ENCODE measurements at places on chromosomes 2 and 18.

GRCh38 chr2:219664944-219665343, 37.5 kb downstream of the SLC4A3 start:
- DNase-seq: no peak

DNA sequence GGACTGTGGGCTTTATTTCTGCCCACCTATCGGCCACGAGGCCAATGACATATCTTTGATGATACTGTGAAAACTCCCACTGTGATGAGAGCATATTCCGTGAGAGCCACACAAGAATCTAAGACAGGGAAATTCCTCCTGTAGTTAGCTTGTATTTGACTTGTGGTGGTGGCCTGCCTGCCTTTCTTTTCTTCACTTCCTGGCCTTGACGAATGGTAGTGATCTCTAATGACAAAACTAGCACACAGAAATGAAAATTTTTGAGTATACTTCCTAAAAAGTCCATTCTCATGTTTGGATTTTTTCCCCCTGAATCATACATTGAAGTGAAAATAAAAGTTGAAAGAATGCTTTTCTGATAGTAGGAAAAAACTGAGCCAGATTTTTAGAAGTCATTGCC, 94.4 kb downstream of the MGAT5 start:
- DNase-seq: no peak

GRCh38 chr2:239303711-239304532, 96.9 kb downstream of the HDAC4 start:
- no peak for DNase-seq

DNA sequence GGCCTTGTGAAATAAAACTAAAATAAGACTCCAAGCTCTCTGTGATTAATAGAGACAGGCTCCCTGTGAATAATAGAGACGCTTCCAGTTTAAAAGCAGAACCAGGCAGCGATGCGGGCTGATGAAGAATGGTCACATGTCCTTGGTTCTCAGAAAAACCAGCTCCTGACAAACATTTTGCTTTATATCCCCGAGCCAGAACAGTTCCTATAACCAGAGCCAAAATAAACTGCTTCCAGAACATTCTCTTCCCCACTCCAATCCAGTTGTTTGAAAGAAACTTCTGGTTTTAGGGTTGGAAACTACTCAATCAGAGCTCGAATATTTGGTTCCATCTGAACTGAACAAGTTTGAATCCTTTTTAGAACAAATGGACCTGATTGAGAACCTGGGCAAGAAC, 213.7 kb downstream of the TSN start:
- no peak for DNase-seq

DNA sequence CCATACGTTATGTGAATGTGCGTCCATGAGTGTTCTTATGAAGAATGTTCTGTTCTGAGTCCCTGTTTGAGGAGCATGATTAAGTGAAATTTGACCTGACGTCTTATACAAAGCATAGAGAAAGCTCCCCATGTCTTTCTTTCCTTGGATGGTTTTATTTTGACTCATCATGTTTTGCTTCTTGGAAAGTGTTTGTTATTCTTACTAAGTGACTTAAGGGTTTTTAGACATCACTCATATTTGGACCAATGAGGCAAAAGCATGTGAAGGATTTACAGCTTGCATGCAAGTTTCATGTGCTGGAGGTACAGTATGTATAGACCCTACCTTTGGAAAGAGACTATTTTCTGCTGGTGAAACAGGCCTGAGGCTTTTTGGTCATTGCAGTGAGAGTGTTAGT, 33.5 kb upstream of the ZEB2 start:
- no peak for DNase-seq

DNA sequence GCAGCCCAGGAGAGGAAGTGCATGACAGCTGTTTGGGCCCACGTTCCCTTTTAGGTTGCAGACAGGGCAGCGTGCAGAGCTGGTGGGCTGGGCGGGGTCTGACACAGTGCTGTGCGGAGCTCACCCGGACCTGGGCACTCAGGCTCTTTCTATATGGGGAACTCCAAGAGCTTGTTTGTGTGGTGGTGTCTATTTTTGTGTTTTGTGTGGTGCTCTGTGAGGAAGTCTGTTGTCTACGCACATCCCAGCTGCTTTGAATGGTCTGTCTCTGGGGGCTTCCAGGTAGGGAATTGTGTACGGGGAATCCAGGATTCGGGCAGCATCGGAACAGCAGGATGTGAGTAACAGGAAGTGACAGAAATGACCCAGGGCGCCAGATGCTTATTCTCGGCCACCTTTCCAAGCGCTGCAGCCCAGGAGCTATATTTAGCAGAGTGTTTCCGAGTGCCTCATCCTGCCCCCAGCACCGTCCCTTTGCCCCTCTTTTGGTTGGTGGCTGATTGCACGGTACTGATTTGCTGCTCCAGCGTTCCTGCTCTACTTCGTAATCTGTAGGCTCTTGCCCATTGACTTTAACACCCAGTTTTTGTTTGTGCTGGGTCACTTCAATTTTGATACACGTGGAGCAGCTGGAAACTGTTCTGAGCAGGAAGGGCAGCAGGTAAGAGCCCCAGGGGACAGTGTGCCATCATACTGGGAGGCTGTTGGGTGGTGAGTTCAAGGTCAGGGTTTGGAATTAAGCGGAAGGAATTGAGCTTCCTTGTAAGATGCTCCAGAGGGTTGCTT, 64.7 kb downstream of the DGKD start:
- no peak for DNase-seq

- no peak for DNase-seq
Measured at GRCh38 chr2:30847329-30847728, 40.1 kb upstream of the CAPN13 start.

GRCh38 chr2:49318531-49318930, 164.2 kb upstream of the FSHR start:
- DNase-seq: no peak

- no peak for DNase-seq
Measured at GRCh38 chr2:173862612-173863217, 102.5 kb downstream of the SP3 start.

GRCh38 chr2:24768601-24769000, 24.6 kb downstream of the PTRHD1 start:
- DNase-seq: no peak

DNA sequence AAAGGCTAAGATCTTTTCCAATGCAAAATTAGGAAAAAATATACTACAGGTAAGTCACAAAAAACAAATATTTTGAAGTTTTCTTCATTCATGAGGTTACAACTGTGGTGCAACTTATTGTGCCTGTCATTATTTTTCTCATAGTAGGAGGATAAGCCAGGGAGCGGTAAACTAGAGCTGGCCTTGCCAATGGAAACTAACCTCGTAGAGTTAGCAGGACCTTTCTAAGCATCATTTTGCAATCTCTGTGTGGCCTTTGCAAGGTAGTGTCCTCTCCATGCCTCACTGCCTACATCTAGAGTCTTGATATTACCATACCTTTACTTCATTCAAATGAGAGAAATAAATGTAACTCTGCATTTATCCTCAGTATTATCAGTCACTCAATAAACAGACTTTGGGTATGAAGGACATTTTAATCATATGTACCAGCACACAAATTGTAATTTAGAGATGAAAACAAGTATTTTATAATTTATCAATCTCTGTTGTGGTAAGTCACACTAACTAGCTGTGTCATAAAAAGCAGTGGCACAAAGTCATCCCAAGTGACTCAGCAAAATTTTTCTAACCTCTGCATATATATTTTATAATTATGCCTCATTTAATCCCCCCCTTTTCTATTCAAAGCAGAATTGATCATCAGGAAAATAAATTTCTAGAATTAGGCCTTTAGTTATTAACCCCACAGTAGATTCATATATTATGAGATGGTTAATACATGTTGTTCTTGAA, 47.0 kb downstream of the LANCL1 start:
- no peak for DNase-seq

GRCh38 chr18:78868330-78869316, 111.0 kb upstream of the SALL3 start:
- DNase-seq: no peak

- DNase-seq: no peak
Measured at GRCh38 chr2:121903037-121903689, 147.7 kb downstream of the TSN start.

DNA sequence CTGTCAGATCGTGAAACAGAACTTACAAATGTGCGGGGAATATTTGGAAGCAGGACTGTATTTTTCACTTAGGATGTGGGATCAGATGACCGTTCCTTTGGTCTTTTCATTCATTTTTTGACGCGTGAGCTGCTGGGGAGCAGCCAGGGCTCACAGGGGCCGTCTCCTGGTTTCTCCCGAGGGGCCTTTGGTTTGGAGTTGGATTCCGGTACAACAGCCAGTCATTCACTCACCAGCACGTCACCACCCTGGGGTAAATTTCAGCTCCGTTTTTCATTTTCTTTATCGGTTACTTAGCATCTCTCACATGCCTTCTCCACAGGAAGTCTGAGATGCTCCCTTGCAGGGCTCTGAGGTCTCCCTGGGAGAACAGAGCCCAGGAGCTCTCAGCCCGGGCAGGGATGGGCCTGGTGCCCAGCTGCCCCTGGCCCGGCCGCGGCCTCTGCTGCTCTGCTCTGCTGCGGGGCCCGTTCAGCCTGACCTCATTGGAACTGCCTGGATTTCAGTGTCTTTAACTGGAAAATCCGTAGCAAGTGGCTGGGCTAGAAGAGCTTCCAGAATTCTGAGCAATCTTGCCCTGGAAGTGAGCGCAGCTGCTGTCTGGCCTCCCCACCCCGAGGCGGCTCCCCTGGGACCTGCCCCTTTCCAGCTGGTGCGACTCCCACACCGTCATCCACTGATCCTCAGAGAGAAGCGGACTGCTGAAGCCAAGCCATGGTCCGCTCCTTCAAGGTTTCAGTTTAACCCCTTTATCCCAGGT, 335.6 kb downstream of the EIPR1 start:
- DNase-seq: no peak

- DNase-seq: no peak
Measured at GRCh38 chr2:238061315-238062202, 758 bp downstream of the SCLY start.

- DNase-seq: no peak
Measured at GRCh38 chr2:195646424-195646823, 10.6 kb upstream of the SLC39A10 start.

DNA sequence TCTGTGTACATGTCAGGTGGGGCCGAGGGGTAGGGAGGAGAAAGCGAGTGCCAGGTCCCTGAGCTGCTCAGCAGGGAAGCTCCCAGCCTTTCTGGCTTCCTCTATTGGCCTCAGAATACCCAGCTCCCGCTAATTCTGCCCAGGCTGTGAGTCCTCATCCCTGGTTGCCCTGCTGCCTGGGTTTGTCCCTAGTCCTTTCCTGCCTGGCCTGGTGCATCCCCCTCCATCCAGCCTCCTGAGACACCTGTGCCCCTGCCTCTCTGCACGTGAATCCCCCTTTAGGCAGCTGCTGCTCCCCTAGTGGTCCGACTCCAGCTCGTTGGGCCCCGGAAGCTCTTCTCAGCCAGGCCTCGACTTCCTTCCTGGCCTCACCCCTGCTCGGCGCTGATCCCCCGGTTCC, 54.6 kb downstream of the INHBB start:
- no peak for DNase-seq

DNA sequence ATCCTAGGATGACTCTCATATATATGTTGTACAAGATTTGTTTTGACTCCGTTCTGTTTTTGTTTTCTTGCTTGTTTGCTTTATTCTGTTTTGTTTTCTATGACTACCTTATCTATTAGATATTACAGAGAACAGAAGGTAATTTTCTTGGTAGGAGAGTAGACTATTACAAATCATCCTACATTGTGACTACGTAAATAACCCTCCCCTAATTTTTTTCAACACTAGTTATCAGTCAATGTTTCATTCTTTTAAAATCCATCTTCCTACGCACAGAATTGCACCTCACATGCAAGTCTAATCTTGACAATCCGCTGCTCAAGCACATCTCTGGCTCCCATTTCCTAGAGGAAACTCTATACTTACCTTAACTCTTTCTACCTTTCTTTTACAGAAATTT, 792.3 kb upstream of the PIK3C3 start:
- DNase-seq: no peak

DNA sequence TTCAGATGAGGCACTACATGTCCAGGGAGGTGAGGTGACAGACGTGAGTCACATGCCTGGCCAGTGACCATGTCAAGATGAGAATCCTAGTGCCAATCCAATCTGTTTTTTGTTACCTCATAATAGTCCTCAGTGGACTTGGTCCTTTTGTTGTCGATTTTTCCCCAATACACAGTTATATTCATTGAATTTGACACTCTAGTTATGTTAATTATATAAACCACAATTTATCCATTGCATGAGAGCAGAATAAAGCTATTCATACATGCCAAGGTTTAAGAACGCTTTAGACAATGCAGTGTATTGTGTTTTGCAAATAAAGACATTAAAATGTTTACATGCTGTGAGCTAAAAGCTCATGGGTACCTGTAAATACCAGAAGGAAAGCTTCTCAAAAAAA, 21.6 kb upstream of the TMEFF2 start:
- no peak for DNase-seq

DNA sequence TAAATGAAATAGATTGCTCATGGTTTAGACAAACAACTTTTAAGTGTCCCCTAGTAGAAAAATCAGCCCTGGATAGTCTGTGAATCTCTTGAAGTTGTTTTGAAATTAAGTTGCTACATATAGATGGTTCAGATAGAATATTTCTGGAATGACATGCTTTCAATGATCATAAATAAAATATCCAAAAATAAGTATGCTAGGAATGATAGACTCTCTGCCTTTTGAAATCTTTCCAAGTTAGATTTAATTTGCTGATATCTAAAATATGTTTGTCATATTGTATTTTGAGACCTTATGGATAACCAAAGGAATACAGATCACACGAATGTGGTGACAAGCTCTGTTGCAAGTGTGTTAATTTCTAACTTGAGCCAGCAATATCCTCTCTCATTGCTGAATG, 488.7 kb downstream of the THSD7B start:
- DNase-seq: no peak

DNA sequence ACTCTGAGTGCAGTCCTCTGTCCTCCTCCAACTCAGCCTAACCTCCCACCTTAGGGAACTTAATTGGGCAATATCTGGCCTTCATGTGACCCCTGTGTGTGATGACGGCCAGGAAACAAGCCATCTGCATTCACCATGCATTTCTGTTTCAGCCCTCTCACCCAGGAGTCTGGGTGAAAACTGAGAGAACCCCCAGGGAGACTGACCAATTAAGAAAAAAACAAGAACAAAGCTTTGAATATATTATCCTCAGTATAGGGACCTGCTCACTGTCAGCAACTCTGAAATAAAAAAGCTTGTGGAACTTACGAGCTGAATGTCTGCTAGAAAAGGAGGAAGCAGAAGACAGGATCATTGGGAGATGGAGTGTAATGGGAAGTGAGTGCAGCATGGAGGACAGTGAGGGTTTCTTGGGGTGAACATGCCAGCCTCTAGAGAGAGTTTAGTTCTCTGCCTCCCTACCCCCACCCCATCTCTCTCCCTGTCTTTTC, 9.5 kb downstream of the MAPRE2 start:
- no peak for DNase-seq

Measured in cortex of kidney (tissue), 1 donor.